ENCODE measurements at places on chromosomes 6 and 20. TPM values are rescaled to one million over a fixed set of nuclear protein-coding genes. Genes with fewer than 3 reads are reported as not detected.

GRCh38 chr6:135146162-135146934, 34.8 kb upstream of the MYB start:
- DNase-seq, result no peak

DNA sequence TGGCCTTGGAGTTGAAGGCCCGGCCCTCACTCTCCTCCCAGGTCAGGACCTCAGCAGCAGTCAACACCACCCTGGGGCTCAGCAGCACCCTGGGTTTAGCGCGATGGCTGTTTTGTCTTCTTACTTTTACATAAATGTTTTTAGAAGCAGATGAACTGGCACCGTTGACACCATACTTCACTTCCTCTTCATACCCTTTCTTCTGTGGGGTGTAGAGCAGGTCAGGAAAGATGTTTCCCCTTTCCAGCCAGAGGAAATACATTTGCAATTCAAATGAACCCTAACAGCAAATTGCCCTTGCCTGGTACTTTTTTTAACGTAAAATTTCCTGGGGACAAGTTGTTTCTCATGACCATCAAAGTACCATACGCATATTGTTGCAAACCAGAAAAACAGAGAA, 54.7 kb upstream of the SNX9 start:
- DNase-seq, result no peak

DNA sequence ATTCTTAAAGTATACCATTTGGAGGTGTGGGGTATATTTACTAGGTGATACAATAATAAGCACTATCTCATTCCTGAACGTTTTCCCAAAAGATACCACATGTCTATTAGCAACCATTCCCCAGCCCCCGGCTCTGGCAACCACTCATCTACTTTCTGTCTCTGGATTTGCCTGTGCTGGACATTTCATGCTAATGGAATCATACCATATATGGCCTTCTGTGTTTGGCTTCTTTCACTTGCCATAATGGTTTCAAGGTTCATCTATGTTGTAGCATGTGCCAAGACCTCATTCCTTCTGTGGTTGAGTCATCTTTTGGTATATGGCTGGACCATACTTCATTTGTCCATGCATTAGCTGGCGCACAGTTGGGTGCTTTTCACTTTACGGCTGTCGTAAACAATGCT, 39.7 kb downstream of the BCAS4 start:
- no peak for DNase-seq

The GHRH gene
- total RNA-seq, result not detected

DNA sequence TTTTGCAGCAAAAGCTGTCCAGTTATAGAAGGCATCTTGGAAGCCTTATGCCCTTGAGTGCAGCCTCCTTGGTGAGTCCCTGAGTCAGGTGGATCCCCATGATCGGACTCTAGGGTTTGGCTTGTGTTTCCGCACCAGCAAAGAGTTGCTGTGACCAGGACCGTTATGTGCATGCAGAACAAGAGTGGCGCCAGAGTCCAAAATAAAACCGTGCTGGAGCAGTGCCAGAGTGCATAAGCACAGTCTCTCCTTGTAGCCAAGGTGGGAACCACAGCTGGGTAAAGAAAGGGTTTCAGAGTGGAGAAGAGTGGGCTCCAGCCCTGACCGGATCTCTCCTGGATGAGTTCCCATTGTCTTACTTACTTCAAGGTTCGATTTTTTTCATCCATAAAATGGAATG, 58.6 kb downstream of the FOXA2 start:
- no peak for DNase-seq

- DNase-seq, result no peak
These were observed 234.1 kb upstream of the BMP2 start for GRCh38 chr20:6533351-6533750.

DNA sequence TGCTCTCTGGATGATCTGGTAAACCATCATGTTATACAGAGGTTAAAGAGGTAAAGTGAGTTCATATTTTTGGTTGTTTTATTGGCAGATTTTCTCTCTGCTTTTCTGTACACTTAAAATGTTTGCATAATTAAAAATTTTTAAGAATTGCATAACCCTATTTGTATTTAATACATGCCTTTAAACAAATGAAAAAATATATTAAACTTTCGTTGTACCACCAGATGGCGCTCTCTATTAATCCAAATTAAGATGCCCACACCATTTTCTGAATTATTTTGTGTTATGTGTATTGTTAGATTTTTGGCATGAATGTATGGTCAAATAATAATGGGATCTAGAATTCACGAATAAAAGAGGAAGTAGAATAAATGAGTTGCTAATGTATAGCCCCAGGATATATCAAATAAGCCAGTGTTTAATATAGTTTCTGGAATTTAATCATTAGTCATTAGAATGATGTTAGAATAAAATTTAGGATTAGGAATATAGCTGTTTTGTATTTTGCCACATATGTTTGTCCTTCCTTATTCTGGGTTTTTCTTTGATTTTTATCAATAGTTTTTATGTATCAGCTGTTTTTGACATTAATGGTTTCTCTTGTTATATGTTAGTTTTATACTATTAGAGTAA, 38.9 kb downstream of the SMAP1 start:
- no peak for DNase-seq

GRCh38 chr6:8829796-8830195, 394.5 kb upstream of the SLC35B3 start:
- no peak for DNase-seq

DNA sequence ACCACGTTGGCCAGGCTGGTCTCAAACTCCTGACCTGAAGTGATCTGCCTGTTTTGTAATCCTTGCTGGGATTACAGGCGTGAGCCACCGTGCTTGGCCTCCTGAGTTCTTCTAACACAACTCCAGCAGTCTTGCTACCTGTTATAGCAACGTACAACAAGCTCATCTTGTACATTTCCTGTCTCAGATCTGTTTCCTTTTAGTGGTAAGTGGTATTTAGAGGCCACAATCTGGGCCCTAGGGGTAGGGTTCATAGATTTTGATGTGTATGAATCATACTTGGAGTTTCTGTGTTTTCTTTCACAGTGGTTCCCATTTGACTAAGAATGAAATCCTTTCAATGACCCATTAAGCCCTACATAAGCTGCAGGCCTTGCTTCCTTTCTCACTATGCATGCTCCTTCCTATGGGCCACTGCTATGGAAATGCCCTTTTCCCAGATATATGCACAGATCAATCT, 27.1 kb upstream of the SYNCRIP start:
- no peak for DNase-seq

DNA sequence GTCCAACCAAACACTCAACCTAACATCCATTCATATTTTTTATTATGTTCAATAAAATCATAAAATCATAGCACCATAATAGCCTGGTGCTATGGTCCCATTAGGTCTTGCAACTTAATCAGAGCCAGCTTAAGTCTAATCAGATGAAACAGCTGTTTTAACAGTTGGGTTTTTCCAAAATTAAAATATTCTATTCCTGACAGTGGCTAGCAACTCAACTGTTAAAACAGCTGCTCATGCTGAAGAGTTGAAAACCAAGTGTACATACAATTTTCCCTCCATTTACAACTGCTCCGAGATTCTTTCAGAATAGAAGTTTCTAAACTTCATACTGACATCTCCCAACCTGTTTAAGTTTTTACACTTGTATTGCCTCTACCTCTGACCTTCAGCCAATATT, 89.5 kb downstream of the UBE3D start:
- DNase-seq, result no peak

The ECT2L gene
- total RNA-seq, result 0.14 TPM

DNA sequence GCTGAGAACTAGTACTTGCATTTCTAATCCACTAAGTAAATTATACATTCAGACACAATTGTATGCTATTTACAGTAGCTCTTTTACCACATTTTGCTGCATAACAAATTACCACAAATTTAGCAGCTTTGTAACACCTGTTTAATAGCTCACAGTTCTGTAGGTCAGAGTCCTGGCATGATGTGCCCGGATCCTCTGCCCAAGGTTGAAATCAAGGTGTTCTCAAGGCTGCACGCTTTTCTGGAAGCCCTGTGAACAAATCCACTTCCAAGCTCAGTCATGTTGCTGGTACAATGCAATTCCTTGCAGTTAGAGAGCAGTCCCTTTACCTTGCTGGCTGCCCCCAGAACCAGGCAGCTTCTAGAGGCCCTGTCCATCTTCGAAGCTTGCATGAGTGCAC, 716.0 kb downstream of the HACE1 start:
- DNase-seq, result no peak

GRCh38 chr6:16700916-16701234, 60.4 kb downstream of the ATXN1 start:
- no peak for DNase-seq

The ARMC12 gene
- 0.44 TPM for total RNA-seq

DNA sequence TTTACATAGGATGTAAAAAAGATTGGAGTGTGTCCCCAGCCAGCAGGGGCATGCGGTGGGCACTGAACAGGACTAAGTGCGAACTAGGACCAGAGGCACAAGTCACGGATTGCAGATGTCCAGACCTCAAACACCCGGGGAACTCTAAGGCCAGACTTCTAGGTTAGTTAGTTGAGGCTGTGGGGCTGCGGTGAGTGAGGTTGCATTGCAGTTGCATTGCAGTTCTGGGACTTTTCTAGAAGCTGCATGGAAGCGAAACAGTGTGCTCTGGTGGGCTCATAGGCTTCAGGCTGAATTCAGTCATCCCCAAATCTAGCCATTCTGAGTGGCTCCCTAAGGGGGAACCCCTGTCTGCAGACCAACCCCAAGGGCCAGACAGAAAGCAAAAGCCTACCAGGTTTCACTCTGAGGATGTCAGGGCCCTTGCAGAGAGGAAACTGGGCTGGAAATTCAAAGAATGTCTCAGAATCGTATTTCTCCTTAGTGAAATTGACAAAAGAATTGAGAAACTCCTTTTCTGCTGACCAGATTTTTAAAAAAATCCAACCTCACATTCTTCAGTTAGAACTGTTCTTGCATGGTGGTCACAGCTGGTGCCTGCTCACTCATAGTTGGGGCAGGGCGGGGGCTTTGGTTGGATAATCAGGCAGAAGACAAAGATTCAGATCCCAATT, 182.8 kb downstream of the ZDHHC14 start:
- DNase-seq, result no peak

DNA sequence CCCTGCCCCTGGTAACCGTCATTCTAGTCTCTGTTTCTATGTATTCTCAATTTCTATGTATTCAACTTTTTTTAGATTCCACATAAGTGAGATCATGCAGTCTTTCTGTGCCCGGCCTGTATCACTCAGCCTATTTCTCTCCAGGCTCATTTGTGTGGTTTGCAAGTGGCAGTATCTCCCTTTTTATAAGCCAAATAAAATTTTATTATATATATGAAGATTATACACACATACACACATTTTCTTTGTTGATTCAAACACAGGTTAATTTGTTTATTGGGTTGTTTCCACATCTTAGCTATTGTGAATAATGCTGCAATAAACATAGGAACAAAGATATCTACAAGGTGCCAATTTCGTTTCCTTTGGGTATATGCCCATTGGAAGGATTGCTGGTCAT, 571.7 kb downstream of the DHX35 start:
- no peak for DNase-seq

- no peak for DNase-seq
These were observed 266.4 kb downstream of the HAO1 start for GRCh38 chr20:7673841-7674240.

The HLA-DMB gene
- total RNA-seq, result 85.7 TPM

DNA sequence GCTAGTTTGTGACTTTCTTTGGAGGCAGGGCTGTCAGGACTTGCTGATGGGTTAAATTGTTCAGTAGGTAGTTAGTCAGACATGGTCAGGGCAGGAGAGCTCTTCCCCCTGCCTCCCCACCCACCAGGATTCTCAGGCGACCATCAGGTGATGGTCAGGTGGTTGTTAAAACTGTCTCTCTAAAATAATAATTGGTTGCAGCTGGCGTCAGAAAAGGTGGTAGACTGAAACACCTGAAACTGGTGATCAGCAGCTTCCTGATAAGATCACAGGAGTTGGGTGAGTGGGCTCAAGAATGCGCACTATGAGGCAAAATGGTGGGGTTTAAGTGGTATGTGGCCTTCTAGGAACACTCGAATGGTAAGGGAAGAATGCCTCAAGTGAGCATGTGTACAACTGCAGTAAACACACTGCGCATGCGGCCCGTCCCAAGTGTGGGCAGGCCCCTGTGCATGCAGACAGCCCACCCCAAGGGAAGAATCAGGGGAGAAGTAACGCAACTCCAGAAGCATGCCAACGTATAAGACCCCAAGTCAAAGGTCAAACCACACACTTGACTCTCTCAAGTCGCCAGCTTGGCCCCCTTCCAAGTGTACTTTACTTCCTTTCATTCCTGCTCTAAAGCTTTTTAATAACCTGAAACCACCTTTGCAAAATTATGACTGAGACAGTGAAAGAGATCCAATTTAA, 7.9 kb upstream of the BLCAP start:
- DNase-seq, result no peak
